ENCODE measurements at places on chromosomes 11 and 22.
A peak's percentile ranks its signal among the peaks of the same experiment; 100 is the strongest.

DNA sequence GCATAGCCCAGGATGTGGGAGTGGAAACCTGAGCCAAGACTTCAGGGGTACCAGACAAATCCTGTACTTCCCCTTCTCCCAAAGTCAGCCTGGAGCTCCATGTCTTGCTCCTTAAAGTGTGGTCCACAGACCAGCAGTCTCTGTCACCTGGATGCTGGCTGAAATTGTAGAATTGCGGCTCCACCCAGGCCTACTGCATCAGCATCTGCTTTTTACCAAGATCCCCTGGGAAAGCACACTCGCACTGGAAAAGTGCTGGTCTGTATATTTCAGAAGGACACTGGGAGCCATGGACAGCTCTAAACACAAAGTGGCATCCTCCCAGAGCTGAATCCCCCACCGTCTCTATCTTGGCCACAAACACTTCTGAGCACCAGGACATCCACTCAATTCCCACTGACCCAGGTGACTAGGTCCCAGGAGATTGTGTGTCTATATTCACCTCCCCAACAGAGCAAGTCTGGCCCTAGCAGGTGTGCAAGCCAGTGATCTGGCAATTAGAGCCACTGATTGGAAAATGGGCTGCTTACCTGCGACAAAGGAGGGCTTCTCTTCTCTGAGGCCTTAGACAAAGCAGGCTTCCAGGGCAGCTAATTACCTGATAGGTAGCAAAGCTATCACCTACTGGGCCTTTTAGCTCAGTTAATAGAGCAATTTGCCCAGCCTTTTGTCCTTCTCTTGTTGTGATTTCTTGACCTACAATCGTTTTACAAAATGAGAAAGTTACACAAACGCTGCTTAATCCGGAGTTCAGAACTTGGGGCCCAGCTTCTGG lies 443.3 kb downstream of the MN1 start:
- no peak for DNase-seq
- no peaks in the 10 kb centered on the region for H3K36me3 ChIP-seq
- H3K4me1 ChIP-seq: no peaks in the 10 kb centered on the region
- no peak overlapping the region for H3K4me3 ChIP-seq
- H3K27ac ChIP-seq: no peak overlapping the region

- peaks cover 8% of the 10 kb centered on the region for H3K36me3 ChIP-seq
- H3K27me3 ChIP-seq: no peaks in the 10 kb centered on the region
- H3K4me1 ChIP-seq: peaks cover 6% of the 10 kb centered on the region
- DNase-seq: no peak
Observed at GRCh38 chr11:93743291-93743690, 1.8 kb downstream of the C11orf54 start.

GRCh38 chr11:119474682-119475596 lies 52.0 kb upstream of the THY1 start:
- H3K27ac ChIP-seq: no peak overlapping the region
- H3K4me1 ChIP-seq: peaks cover 2% of the 10 kb centered on the region

DNA sequence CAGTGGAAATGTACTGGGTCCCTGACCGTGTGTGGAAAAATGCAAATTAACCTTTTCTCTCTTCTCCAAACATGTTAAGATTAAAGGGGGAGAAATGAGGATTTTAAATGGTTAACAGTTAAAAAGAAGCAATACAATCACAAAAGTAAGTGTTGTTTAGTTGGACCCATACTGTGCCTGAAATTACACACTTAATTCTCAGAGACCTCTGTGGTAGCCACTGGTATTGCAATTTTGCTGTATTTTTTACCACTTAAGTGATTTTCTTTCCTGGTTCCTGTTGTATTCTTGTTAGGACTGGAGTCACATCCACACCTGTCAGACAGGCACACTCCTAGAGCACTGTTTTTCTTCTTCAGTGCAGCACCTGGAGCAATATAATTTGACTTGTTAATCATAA lies 179.6 kb upstream of the PDGFD start:
- no peaks in the 10 kb centered on the region for H3K27me3 ChIP-seq
- no peaks in the 10 kb centered on the region for H3K36me3 ChIP-seq
- no peaks in the 10 kb centered on the region for H3K4me1 ChIP-seq
- no peak overlapping the region for H3K4me3 ChIP-seq
- no peak for DNase-seq

- peaks cover 2% of the 10 kb centered on the region for H3K4me1 ChIP-seq
- no peak overlapping the region for H3K4me3 ChIP-seq
- DNase-seq: no peak
- H3K27me3 ChIP-seq: no peaks in the 10 kb centered on the region
Observed at GRCh38 chr11:61609000-61609979, 28.4 kb upstream of the SYT7 start.

DNA sequence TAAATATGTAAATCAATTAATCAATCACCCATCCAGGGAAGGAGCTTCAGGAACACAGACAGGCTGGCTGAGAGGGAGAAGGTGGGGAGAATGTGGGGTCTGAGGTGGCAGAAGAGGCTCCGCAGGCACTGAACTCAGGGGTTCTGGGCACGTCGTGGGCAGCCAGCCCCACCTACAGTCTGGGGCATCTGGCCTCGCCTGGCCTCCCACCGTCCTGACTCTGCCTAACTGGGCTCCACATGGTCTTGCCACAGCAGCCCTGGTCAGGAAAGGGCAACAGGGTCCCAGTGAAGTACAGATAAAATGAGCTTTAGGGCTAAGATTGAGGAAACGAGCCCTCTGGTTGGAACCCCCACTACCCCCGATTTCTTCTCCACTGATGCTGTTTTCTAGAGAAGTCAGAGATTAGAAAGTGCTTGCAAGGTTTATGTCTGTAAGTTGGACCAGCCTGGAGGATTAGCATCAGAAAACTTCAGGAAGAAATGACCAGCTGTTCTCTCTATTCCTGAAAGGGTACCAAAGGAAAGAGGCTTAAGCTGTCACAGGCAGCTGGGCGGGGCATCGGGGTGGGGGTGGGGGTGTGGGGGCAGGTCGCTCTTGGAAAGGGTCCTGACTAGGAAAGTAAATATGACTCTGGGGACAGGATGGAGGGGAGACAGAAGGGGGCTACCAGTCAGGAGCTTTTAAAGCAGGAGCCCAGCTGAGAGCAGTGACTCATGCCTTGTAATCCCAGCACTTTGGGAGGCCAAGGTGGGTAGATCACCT lies 261.7 kb downstream of the BUD13 start:
- DNase-seq: peak; percentile 42
- H3K4me3 ChIP-seq: no peak overlapping the region
- H3K27me3 ChIP-seq: no peaks in the 10 kb centered on the region
- no peaks in the 10 kb centered on the region for H3K36me3 ChIP-seq
- peaks cover under 1% of the 10 kb centered on the region for H3K4me1 ChIP-seq
- H3K27ac ChIP-seq: no peak overlapping the region

GRCh38 chr11:78812513-78813293 lies 238.0 kb upstream of the NARS2 start:
- peaks cover 21% of the 10 kb centered on the region for H3K4me1 ChIP-seq
- no peak overlapping the region for H3K27ac ChIP-seq
- H3K36me3 ChIP-seq: no peaks in the 10 kb centered on the region
- peaks cover 2% of the 10 kb centered on the region for H3K27me3 ChIP-seq
- H3K4me3 ChIP-seq: peak overlapping the region; percentile 21

GRCh38 chr11:128939591-128939990 lies 3.1 kb downstream of the TP53AIP1 start:
- H3K36me3 ChIP-seq: no peaks in the 10 kb centered on the region
- H3K4me3 ChIP-seq: no peak overlapping the region
- H3K27me3 ChIP-seq: no peaks in the 10 kb centered on the region
- no peak for DNase-seq
- H3K27ac ChIP-seq: no peak overlapping the region

GRCh38 chr11:77865805-77866204 lies 44.9 kb downstream of the AAMDC start:
- no peak for DNase-seq
- no peaks in the 10 kb centered on the region for H3K36me3 ChIP-seq
- H3K4me3 ChIP-seq: no peak overlapping the region
- H3K27ac ChIP-seq: no peak overlapping the region

- H3K4me1 ChIP-seq: no peaks in the 10 kb centered on the region
- H3K4me3 ChIP-seq: no peak overlapping the region
- no peaks in the 10 kb centered on the region for H3K36me3 ChIP-seq
- H3K27me3 ChIP-seq: no peaks in the 10 kb centered on the region
Observed at GRCh38 chr11:10611979-10612862, 43.8 kb upstream of the LYVE1 start.

All from H1 (cell line).